ENCODE measurements at places on chromosomes 5 and 9. TPM values are rescaled to one million over a fixed set of nuclear protein-coding genes. Genes with fewer than 3 reads are reported as not detected.

The FXN gene
- 22.8 TPM for total RNA-seq

- H3K4me3 ChIP-seq, result no peak overlapping the region
- peaks cover 47% of the 10 kb centered on the region for H3K4me1 ChIP-seq
- no peaks in the 10 kb centered on the region for H3K36me3 ChIP-seq
- H3K27me3 ChIP-seq, result no peaks in the 10 kb centered on the region
- no peak for DNase-seq
- no peak overlapping the region for H3K27ac ChIP-seq
Measured at GRCh38 chr9:124290743-124291554, 33.2 kb downstream of the NEK6 start.

DNA sequence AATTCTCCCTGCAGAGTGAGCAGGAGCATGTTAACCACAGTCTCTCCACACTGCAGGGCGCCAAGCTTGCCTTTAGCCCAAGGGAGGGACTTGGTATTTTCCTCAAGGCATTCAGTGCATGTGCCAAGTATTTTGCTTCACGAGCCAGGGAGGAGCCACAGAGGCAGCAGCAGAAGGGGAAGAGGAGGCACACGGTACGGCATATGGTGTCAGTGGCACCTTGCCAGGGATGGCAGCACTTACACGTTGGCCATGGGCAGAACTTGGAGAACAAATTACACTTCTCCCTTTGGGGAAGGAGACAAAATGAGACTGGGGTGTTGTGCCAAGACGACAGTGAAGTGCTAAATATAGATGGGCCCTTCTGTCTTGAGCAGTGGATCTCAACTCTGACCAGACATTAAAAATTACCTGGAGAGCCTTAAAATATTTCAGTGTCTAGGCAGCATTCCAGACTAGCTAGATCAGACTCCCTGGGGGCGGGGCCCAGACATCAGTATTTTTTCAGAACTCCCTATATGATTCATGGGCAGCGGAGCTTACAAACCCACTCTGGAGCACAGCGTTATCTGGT is 155.8 kb downstream of the DRD1 start:
- H3K4me3 ChIP-seq, result no peak overlapping the region
- H3K27ac ChIP-seq, result no peak overlapping the region
- H3K36me3 ChIP-seq, result no peaks in the 10 kb centered on the region
- H3K4me1 ChIP-seq, result no peaks in the 10 kb centered on the region
- no peaks in the 10 kb centered on the region for H3K27me3 ChIP-seq
- no peak for DNase-seq

DNA sequence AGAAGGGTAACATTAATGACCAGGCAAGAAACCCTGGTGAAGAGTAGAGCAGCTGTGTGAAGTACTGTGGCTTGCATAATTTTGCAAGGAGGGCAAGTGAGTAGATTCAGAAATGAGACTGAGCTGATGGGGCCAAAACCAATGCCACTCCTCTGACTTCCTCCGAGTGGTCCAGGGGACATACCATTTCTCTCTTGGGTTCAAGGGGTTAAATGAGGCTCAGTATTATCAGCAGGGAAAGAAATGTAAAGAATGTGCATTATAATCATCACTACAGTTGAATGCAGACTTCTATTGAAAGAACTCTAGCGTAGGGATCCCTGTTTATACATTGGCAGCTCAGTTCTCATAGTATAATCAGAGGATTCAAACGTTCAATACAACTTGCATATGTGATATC is 9.9 kb downstream of the POLR3G start:
- H3K27me3 ChIP-seq, result no peaks in the 10 kb centered on the region
- no peak overlapping the region for H3K27ac ChIP-seq
- H3K4me1 ChIP-seq, result no peaks in the 10 kb centered on the region
- no peaks in the 10 kb centered on the region for H3K36me3 ChIP-seq

GRCh38 chr5:44603496-44604272 is 205.1 kb upstream of the MRPS30 start:
- H3K36me3 ChIP-seq, result peaks cover 5% of the 10 kb centered on the region
- DNase-seq, result no peak

The BHMT gene
- not detected for total RNA-seq

DNA sequence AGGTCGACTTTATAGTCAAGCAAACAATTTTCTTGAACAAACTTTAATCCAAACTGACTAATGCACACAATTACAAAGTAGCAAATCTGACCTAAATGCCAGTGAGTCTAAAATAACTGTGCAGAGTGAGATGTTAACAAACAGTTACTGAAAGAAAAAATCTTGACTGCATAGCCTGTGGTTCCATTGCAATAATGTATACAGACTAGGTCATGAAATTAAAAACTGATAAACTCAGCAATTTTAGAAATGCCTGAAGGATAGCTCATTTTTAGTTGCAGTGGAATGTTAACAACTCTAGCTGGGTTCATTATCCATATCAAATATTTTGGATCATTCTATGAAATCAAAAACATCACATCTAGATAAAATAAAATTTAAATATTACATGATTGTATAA is 73.4 kb upstream of the CDH12 start:
- H3K27me3 ChIP-seq, result no peaks in the 10 kb centered on the region
- no peaks in the 10 kb centered on the region for H3K4me1 ChIP-seq
- H3K4me3 ChIP-seq, result no peak overlapping the region
- no peak for DNase-seq

GRCh38 chr5:150271296-150271692 is 18.3 kb downstream of the CAMK2A start:
- H3K27me3 ChIP-seq, result peaks cover 10% of the 10 kb centered on the region
- no peak overlapping the region for H3K4me3 ChIP-seq
- DNase-seq, result no peak
- H3K27ac ChIP-seq, result no peak overlapping the region
- no peaks in the 10 kb centered on the region for H3K4me1 ChIP-seq

The SLC23A1 gene
- total RNA-seq, result 0.36 TPM

GRCh38 chr5:68033961-68034571 is 181.5 kb upstream of the PIK3R1 start:
- DNase-seq, result no peak
- H3K27me3 ChIP-seq, result peaks cover 6% of the 10 kb centered on the region
- no peak overlapping the region for H3K27ac ChIP-seq
- no peaks in the 10 kb centered on the region for H3K36me3 ChIP-seq
- H3K4me1 ChIP-seq, result peaks cover 4% of the 10 kb centered on the region

DNA sequence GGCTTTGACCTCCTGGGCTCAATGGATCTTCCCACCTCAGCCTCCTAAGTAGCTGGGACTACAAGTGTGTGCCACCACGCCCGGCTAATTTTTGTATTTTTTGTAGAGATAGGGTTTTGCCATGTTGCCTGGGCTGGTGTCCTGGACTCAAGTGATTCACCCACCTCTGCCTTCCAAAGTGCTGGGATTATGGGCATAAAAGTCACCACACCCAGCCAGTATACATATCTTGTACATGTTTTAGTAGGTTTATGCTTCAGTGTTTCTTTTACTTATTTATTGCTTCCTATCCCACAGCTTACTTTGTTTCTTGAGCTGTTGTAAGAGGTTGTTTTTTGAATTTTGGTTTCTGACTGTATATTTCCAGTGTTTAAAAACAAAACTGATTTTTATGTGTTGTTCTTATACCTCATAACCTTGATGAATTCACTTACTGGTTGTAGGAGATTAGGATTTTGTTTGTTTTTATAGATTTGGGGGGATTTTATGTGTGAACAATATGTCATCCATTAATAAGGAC is 12.9 kb downstream of the FBXW5 start:
- DNase-seq, result no peak
- H3K27ac ChIP-seq, result peak overlapping the region; percentile 66
- H3K36me3 ChIP-seq, result peaks cover 11% of the 10 kb centered on the region
- H3K27me3 ChIP-seq, result no peaks in the 10 kb centered on the region
- peak overlapping the region; percentile 47 for H3K4me3 ChIP-seq

- DNase-seq, result no peak
- H3K4me3 ChIP-seq, result no peak overlapping the region
- peaks cover 35% of the 10 kb centered on the region for H3K27me3 ChIP-seq
- no peak overlapping the region for H3K27ac ChIP-seq
- no peaks in the 10 kb centered on the region for H3K36me3 ChIP-seq
Measured at GRCh38 chr5:138699482-138699881, 53.7 kb upstream of the CTNNA1 start.

The HTR1A gene
- not detected for total RNA-seq

The UHRF2 gene
- 50.2 TPM for total RNA-seq

DNA sequence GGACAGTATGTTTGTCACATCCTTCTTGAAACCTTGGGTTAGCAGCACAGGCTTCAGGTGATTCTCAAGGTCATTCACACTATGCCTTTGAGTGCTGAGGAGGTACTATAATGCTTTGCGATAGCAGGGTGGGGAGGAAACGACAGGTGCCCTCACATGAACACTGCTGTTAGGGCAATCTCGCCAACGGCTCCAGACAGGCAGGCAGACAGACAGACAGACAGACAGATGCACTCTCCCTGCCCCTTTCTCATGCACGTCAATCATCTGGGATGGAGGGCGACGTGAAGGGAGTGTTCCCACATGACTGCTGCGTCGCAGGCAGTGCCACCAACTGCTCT is 82.9 kb downstream of the RAPGEF1 start:
- H3K27ac ChIP-seq, result peak overlapping the region; percentile 87
- DNase-seq, result no peak
- peak overlapping the region; percentile 74 for H3K4me3 ChIP-seq
- H3K4me1 ChIP-seq, result peaks cover 66% of the 10 kb centered on the region

DNA sequence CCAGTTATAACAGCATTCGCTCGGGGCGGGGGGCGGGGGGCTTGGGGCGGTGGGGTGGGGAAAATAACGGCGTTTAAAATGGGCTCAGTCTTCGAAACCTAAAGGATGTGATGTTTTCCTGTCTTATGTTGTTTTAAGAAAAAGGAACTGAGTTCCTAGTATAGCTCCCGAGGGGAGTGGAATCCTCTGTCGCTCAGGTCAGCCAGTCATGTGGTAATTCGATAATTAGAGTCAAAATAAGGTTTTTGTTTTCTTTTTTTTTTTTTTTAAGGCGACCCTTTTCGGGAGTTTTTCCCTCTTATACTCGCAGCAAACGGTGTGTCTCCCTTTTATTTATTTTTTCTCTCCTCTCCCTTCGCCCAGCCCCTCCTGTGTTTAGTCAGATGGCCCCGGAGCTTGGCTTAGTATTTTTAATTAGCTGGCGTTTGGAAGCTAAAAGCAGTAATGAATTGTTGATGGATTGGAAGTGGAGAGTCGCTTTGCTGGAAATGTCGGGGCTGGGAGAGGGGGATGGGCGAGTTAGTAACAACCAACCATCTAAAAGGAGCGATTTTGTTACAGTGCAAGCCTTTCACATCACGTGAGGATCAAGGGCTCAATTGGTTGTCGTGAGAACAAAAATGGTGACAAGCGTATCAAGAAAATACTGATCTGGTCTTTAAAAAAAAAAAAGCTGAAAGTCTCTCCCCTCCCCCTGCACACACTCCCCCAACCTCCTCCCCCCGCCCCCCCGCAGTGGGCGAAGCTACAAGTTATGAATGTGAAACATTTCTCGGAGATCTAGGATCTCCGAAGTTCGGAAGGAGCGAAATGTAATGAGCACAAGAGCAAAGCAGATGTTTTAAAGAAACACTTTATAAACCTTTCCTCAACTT is 714 bp upstream of the ZNF608 start:
- H3K4me1 ChIP-seq, result peaks cover 36% of the 10 kb centered on the region
- H3K36me3 ChIP-seq, result peaks cover 4% of the 10 kb centered on the region
- H3K27ac ChIP-seq, result peak overlapping the region; percentile 60
- H3K4me3 ChIP-seq, result peak overlapping the region; percentile 87

The TSSK1B gene
- not detected for total RNA-seq

GRCh38 chr9:126722922-126723806 is 81.7 kb upstream of the ZBTB43 start:
- H3K36me3 ChIP-seq, result no peaks in the 10 kb centered on the region
- peak overlapping the region; percentile 75 for H3K27ac ChIP-seq
- H3K4me1 ChIP-seq, result peaks cover 45% of the 10 kb centered on the region
- peak overlapping the region; percentile 88 for H3K4me3 ChIP-seq
- H3K27me3 ChIP-seq, result no peaks in the 10 kb centered on the region
- peak; percentile 82 for DNase-seq

The PTGS1 gene
- 0.69 TPM for total RNA-seq

GRCh38 chr5:148457183-148457620 is 73.4 kb downstream of the FBXO38 start:
- H3K27ac ChIP-seq, result no peak overlapping the region
- no peak for DNase-seq
- no peaks in the 10 kb centered on the region for H3K36me3 ChIP-seq

- H3K27ac ChIP-seq, result no peak overlapping the region
- no peak for DNase-seq
- peaks cover 19% of the 10 kb centered on the region for H3K4me1 ChIP-seq
- H3K36me3 ChIP-seq, result peaks cover under 1% of the 10 kb centered on the region
Measured at GRCh38 chr9:127517620-127518019, 66.3 kb downstream of the LRSAM1 start.

- H3K27ac ChIP-seq, result no peak overlapping the region
- H3K27me3 ChIP-seq, result no peaks in the 10 kb centered on the region
- no peaks in the 10 kb centered on the region for H3K36me3 ChIP-seq
- no peaks in the 10 kb centered on the region for H3K4me1 ChIP-seq
Measured at GRCh38 chr9:90846770-90847419, 45.3 kb downstream of the SYK start.

The TEX48 gene
- not detected for total RNA-seq

DNA sequence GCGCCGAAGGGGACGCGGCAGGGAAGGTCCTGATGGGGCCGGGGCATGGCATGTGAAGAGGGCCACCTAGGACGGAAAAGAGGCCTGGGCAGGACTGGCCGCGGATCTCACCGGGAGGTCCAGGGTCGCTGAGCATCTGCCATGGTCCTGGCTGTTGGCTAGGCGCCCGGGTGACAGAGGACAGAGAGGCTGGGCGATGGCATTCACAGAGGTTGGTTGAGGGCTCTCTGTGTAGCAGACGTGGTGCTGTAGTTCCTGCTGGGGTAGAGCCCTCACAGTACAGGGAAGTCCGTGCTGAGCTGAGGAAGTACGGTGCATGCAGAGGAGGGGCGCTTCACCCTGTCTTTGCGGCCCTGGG is 427 bp downstream of the PCYOX1L start:
- H3K4me1 ChIP-seq, result peaks cover 36% of the 10 kb centered on the region
- H3K36me3 ChIP-seq, result peaks cover 14% of the 10 kb centered on the region
- no peak for DNase-seq
- peak overlapping the region; percentile 72 for H3K27ac ChIP-seq
- peak overlapping the region; percentile 93 for H3K4me3 ChIP-seq

The CCNJL gene
- total RNA-seq, result 20.1 TPM

DNA sequence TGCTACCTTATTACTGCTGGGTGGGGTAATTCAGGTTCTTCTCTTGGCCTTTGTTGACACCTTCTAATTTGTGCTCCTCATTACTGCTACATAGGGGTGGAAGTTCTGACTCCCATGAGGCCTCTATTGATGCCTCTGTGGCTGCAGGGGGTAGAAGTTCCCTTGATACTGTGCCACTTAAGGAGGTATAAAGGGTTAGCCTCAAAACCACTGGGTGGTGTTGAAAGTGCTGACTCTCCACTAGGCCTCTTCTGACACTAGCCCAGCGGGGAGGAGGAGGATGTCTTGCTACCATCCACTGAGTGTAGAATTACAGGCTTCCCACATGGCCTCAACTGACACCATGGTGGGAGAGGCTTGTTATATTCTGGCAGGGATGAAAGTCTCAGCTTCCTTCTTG is 36.7 kb upstream of the CCDC112 start:
- no peak for DNase-seq
- H3K36me3 ChIP-seq, result peaks cover 4% of the 10 kb centered on the region
- no peak overlapping the region for H3K27ac ChIP-seq
- H3K27me3 ChIP-seq, result peaks cover 4% of the 10 kb centered on the region
- H3K4me3 ChIP-seq, result peak overlapping the region; percentile 11

GRCh38 chr5:4372481-4372880 is 767.6 kb upstream of the ADAMTS16 start:
- H3K4me3 ChIP-seq, result no peak overlapping the region
- peaks cover 3% of the 10 kb centered on the region for H3K27me3 ChIP-seq
- no peaks in the 10 kb centered on the region for H3K4me1 ChIP-seq

- no peak overlapping the region for H3K4me3 ChIP-seq
- H3K27me3 ChIP-seq, result no peaks in the 10 kb centered on the region
- no peaks in the 10 kb centered on the region for H3K36me3 ChIP-seq
Measured at GRCh38 chr5:165360784-165361542, 1855.5 kb downstream of the MAT2B start.

Measured in natural killer cell treated with Interleukin-12 subunit alpha and Interleukin-12 subunit beta and Interleukin-15 and Interleukin-18, amount 100 ng/mL, for 72 hours (primary cell).